ENCODE measurements at places on chromosomes 7 and 10. TPM values are rescaled to one million over a fixed set of nuclear protein-coding genes. Genes with fewer than 3 reads are reported as not detected.

DNA sequence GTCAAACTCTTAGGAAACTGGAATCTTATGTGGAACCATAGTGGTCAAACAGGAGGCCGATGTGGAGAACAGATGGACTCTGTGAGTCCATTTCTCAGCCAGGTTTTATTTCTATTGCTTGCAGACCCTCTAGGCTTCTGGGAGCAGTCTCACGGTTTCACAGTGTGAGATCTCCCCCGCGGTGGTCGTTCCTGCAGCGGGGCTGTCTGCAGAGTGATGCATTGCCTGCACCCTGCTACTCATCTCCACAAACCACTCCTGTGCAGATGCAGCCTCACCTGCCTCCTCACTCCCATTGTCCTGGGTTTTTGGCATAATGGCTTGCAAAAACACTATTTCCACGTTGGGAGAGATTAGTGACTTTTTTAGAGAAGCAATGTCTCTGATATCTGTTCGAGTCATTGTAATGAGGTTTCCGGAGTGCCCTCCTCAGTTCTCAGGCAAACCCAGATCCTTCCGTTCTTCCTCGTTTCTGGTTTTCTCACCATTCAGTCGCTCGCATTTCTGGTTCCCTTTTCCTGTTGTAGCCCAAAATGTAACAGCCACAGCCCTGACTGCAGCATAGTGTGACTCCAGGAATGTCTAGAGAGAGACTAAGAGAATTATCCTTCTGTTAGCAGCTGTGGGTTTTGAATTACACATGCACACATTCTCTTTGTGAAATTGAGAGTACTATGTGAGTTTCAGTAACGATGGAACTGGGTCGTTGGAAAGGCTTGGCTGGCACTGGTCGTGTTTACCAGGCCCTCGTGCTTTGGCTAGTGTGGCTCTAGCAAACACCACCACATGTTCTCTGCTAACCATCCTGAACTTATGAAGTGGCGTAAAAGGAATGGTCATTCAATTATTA is 30.2 kb downstream of the ACADSB start:
- DNase-seq, result no peak
- H3K27me3 ChIP-seq, result no peaks in the 10 kb centered on the region
- peaks cover 10% of the 10 kb centered on the region for H3K4me1 ChIP-seq
- H3K27ac ChIP-seq, result peak overlapping the region; percentile 48
- H3K4me3 ChIP-seq, result peak overlapping the region; percentile 28
- no peaks in the 10 kb centered on the region for H3K36me3 ChIP-seq

GRCh38 chr10:130105724-130106123 is 4.9 kb downstream of the C10orf143 start:
- no peaks in the 10 kb centered on the region for H3K27me3 ChIP-seq
- H3K27ac ChIP-seq, result no peak overlapping the region
- H3K4me1 ChIP-seq, result peaks cover 16% of the 10 kb centered on the region
- no peak overlapping the region for H3K4me3 ChIP-seq

DNA sequence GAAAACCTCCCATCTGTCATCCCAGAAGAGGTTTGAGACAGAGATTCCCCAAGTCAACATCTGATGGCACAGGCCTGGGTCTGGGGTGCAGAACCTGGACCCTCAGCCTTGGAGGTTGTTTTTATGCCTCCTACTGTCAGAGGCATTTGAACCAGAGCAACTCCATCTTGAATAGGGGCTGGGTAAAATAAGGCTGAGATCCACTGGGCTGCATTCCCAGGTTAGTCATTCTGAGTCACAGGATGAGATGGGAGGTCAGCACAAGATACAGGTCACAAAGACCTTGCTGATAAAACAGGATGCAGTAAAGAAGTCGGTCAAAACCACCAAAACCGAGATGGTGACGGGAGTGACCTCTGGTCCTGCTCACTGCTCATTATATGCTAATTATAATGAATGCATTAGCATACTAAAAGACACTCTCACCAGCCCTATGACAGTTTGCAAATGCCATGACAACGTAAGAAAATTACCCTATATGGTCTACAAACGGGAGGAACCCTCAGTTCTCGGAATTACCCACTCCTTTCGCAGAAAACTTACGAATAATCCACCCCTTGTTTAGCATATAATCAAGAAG is 92.0 kb downstream of the ITGA8 start:
- H3K27me3 ChIP-seq, result peaks cover 10% of the 10 kb centered on the region
- H3K4me1 ChIP-seq, result no peaks in the 10 kb centered on the region

DNA sequence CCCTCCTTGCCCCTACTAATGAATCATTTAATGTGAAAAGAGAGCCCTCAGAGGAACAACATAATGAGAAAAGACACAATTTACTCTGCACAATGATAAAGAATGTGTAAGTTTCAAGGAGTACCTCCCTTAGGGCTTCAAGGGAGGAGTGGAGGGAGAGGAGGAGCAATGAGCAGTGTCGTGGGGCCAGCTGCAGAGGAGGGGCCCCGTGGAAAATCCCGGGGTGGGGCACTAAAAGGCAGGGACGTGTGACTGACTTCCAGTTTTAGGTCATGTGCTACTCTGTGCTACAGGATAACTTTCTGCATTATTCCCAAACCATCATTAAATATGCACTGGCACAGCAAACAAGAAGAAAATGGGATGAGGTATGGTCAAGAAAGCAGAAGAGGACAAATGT is 108.1 kb downstream of the ANLN start:
- peaks cover 7% of the 10 kb centered on the region for H3K27me3 ChIP-seq
- H3K27ac ChIP-seq, result no peak overlapping the region
- H3K4me1 ChIP-seq, result peaks cover 10% of the 10 kb centered on the region
- no peak for DNase-seq
- no peak overlapping the region for H3K4me3 ChIP-seq

DNA sequence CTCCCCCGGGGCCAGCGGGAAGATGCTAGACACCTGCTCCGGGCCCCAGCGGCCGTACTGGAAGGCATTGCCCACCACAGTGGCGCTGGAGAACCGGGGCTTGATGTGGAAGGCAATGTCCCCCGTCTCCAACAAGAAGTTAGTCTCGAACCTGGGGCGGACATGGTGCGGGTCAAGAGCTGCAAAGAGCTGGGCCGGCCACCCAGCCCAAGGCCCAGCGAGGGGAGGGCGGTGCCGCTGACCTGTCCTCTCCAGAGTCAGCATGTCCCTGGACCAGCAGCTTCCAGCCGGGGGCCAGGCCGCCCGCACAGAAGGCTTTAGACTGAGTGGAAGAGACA is 551 bp downstream of the GRIFIN start:
- H3K27me3 ChIP-seq, result no peaks in the 10 kb centered on the region
- H3K4me1 ChIP-seq, result no peaks in the 10 kb centered on the region
- no peak for DNase-seq
- no peaks in the 10 kb centered on the region for H3K36me3 ChIP-seq

DNA sequence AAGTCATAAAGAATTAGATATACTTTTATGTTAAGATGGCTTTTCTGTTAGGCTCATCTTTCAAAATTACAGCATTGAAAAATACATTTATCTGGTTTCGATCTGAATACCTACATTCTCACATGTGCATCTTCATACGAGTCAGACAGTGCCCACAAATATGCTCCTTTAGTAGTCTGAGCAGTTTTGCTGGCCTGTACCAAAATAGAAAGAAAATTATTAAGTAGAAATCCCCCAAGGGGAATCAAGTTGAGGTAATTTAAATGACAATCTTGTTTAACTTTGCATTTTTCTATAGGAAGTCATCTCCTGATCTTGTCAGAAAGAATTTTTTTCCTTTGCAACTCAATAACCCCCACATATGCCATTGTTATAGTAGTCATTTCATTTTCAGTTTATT is 287.4 kb upstream of the SEMA3D start:
- H3K36me3 ChIP-seq, result no peaks in the 10 kb centered on the region
- H3K4me1 ChIP-seq, result no peaks in the 10 kb centered on the region

GRCh38 chr10:29104661-29105399 is 184.0 kb upstream of the LYZL1 start:
- no peak for DNase-seq
- no peak overlapping the region for H3K4me3 ChIP-seq
- H3K27ac ChIP-seq, result no peak overlapping the region
- no peaks in the 10 kb centered on the region for H3K4me1 ChIP-seq
- H3K27me3 ChIP-seq, result peaks cover 11% of the 10 kb centered on the region

- H3K4me1 ChIP-seq, result peaks cover 6% of the 10 kb centered on the region
- H3K27me3 ChIP-seq, result peaks cover 22% of the 10 kb centered on the region
- no peak overlapping the region for H3K27ac ChIP-seq
- H3K4me3 ChIP-seq, result no peak overlapping the region
- H3K36me3 ChIP-seq, result no peaks in the 10 kb centered on the region
These were observed 14.6 kb upstream of the ST7 start for GRCh38 chr7:116938678-116939077.

DNA sequence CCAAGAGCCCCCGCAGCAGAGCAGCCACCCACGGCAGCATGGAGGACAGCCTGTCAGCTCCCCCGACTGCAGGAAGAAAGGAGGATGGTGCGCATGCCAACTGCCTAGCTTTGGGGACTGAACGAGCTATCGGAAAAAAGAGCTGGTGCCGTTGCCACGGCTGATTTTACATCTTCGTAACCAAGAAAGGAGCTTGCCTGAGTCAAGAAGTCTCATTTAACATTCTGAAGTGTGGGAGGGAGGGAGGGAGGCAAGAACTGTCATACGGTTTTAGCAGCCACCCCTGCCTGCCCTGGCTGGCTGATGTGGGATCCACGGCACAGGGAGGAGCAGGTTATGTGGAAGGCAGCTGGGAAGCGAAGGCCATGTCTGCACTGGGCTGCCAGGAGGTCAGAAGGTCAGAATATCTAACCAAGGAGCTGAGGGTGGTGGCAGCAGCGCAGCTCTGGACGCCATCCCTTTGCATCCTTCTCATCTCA is 74.7 kb upstream of the CAMK2B start:
- no peak overlapping the region for H3K27ac ChIP-seq
- H3K4me3 ChIP-seq, result no peak overlapping the region
- H3K36me3 ChIP-seq, result peaks cover 10% of the 10 kb centered on the region
- H3K4me1 ChIP-seq, result peaks cover 18% of the 10 kb centered on the region
- no peak for DNase-seq

DNA sequence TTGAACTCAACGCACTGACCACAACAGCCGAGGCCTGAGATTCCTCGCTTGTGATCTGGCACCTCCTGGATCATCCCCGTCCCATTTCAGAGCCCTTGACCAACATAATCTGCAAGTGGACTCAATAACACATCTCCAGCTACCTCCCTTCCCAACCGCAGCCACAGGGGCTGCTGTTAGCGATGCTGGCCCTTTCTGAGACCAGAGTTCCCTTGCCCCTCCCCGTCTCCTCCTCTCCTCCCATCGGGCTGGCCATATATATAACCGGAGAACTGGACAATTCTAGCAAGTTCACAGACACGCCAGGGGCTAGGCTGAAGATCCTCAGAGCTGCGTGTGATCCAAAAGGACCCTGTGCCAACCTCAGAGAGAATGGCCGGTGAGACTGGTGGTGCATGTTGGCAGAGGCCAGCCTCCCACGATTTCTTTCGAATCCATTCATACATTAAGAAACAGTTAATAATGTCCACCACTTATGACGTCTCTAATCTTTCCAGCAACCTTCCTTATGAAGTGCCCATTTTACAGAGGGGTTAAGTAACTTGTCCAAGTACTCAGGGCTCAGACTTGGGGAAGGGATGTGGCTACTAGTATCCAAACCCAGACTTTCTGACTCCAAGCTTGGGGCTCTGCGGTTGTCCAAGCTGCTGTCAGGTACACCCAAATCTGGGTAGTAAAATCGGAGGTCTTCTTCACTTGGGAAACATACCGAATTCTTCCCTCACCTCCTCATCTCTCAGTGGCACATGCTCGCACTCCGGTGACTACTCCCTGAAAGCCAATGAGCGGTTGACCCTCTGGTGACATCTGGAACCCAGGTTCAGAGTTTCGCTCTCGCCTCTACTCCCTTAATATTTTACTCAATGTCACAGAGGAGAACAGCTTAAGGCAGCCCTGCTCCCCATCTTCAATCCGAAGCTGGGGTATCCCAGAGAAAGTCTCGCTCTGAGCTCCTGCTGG is 11.2 kb upstream of the FEZF1 start:
- H3K27ac ChIP-seq, result no peak overlapping the region
- H3K36me3 ChIP-seq, result peaks cover 14% of the 10 kb centered on the region
- peaks cover 34% of the 10 kb centered on the region for H3K27me3 ChIP-seq
- H3K4me1 ChIP-seq, result no peaks in the 10 kb centered on the region
- no peak overlapping the region for H3K4me3 ChIP-seq

- no peak overlapping the region for H3K4me3 ChIP-seq
- no peaks in the 10 kb centered on the region for H3K4me1 ChIP-seq
- peaks cover 16% of the 10 kb centered on the region for H3K27me3 ChIP-seq
- H3K27ac ChIP-seq, result no peak overlapping the region
- DNase-seq, result no peak
These were observed 142.5 kb downstream of the DNAJB6 start for GRCh38 chr7:157479326-157479725.

- H3K4me1 ChIP-seq, result no peaks in the 10 kb centered on the region
- no peak overlapping the region for H3K4me3 ChIP-seq
- H3K36me3 ChIP-seq, result peaks cover 10% of the 10 kb centered on the region
- no peaks in the 10 kb centered on the region for H3K27me3 ChIP-seq
- DNase-seq, result no peak
These were observed 374.2 kb upstream of the SEMA3A start for GRCh38 chr7:84568781-84569180.

GRCh38 chr10:8893102-8893501 is 838.6 kb downstream of the GATA3 start:
- peaks cover 9% of the 10 kb centered on the region for H3K27me3 ChIP-seq
- no peak for DNase-seq
- no peaks in the 10 kb centered on the region for H3K4me1 ChIP-seq
- no peaks in the 10 kb centered on the region for H3K36me3 ChIP-seq
- H3K27ac ChIP-seq, result no peak overlapping the region

GRCh38 chr7:132499065-132499464 is 77.2 kb downstream of the PLXNA4 start:
- no peak overlapping the region for H3K27ac ChIP-seq
- no peaks in the 10 kb centered on the region for H3K4me1 ChIP-seq
- DNase-seq, result no peak

DNA sequence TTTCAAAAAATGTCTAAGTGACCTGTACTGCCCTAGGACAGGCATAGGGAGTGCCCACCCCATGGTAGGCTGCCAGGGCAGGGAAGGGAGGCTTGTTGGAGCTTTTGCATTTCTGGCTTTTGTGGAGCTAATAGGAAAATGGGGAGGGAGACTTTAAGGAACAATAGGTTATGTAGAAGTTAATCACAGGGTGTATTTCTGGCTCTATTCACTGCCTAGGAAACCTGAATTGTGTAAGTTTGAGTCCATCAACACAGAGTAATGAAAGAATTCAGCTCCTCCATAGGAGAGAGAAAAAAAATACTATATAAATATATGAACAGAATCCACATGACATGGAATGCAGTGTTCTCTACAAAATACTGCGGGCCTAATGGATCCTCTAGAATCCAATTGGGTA is 661.5 kb downstream of the KCNMA1 start:
- H3K36me3 ChIP-seq, result no peaks in the 10 kb centered on the region
- no peak overlapping the region for H3K27ac ChIP-seq
- H3K4me1 ChIP-seq, result no peaks in the 10 kb centered on the region
- H3K4me3 ChIP-seq, result no peak overlapping the region

GRCh38 chr10:17865351-17865750 is 56.2 kb downstream of the MRC1 start:
- no peaks in the 10 kb centered on the region for H3K36me3 ChIP-seq
- H3K27me3 ChIP-seq, result peaks cover 3% of the 10 kb centered on the region
- DNase-seq, result no peak
- H3K4me3 ChIP-seq, result no peak overlapping the region
- H3K4me1 ChIP-seq, result no peaks in the 10 kb centered on the region

ERVW-1 gene
- total RNA-seq, result not detected

FOXP2 gene
- not detected for total RNA-seq

STK17A gene
- 61.7 TPM for total RNA-seq

SLC18A2 gene
- not detected for total RNA-seq

SFTPA1 gene
- total RNA-seq, result not detected

TRIM50 gene
- not detected for total RNA-seq

OR2A1 gene
- total RNA-seq, result not detected

UCMA gene
- not detected for total RNA-seq

RAMP3 gene
- total RNA-seq, result not detected

Measured in natural killer cell treated with Interleukin-12 subunit alpha and Interleukin-12 subunit beta and Interleukin-15 and Interleukin-18, amount 100 ng/mL, for 72 hours (primary cell).